ENCODE measurements at places on chromosomes 4 and X.

GRCh38 chr4:170307182-170307581, 217.4 kb upstream of the AADAT start:
- no peak for DNase-seq

DNA sequence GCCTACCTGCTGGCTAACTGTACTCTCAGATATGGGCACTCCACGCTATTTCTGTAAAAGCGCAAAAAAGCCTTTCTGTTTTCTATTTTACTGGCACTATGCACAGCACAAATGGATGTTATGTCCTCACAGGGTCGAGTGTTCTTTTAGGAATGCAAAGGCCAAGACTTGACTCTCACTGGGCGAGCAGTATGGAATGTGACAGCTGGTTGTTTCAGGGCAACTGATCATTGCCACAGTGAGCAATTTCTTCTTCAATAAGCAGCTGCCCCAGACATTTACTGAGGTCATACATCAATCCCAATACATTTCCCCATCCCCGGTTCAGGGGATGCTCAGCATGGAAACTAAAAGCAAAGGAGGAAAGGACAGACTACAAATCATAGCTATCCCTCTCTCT, 58.2 kb downstream of the PDE5A start:
- DNase-seq: no peak

DNA sequence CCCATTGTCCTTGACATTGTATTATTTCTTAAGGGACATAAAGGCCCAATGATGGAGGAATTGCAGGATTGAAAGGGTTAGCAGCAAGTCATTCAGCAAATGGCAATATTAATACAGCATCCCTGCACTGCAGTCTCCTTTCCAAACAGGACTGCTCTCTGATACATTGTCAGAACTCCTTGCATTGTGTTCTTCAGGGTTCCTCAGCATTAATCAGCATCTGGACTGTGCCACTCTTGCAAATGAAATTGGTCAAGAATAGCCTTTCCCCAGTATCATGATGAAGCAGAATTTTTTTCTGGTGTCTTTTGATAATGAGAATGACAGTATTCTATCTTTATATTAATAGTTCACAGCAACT, 272.6 kb upstream of the HAND2 start:
- DNase-seq: no peak

- no peak for DNase-seq
Measured at GRCh38 chr4:188903986-188904385, 764.7 kb downstream of the TRIML1 start.

DNA sequence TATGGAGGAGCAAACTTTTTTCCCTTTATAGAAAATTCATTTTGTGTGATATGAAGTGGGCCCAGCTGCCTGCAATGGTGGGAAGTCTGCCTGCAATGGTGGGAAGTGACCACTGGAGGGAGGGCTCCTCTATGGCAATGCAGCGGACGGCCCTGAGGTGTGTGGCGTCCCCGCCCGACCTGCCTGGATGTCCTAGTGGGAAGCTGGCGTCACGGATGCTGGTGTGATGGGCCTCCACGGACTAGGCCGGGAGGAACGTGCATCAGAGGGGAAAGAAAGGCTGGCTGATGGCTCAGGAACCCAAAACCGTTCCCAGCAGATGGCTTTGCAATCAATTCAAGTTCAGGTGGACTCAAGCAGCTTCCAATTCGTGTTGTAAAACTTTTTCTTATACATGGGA, 177.9 kb downstream of the AFAP1 start:
- peak; percentile 41 for DNase-seq

- DNase-seq: no peak
Measured at GRCh38 chrX:99857455-99857854, 552.6 kb downstream of the PCDH19 start.

DNA sequence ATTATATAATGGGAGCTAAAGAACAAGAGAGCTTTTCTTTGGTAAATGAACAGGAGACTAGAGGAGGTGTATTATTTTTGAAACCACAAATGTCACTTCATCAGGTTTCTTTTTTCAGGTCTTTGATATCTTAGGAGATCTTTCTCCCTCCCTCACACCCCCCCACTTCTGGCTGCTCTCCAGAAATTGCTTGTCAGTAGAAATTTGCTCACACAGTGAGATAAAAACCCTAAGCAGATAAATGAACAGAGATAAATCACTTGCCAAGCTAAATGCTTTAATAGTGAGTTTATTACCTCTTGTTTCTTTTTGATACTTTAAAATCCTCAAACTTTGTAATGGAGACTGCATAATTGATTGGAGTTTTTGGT, 421.2 kb upstream of the TENM3 start:
- no peak for DNase-seq

GRCh38 chr4:47031751-47032404, 511 bp downstream of the GABRB1 start:
- no peak for DNase-seq

DNA sequence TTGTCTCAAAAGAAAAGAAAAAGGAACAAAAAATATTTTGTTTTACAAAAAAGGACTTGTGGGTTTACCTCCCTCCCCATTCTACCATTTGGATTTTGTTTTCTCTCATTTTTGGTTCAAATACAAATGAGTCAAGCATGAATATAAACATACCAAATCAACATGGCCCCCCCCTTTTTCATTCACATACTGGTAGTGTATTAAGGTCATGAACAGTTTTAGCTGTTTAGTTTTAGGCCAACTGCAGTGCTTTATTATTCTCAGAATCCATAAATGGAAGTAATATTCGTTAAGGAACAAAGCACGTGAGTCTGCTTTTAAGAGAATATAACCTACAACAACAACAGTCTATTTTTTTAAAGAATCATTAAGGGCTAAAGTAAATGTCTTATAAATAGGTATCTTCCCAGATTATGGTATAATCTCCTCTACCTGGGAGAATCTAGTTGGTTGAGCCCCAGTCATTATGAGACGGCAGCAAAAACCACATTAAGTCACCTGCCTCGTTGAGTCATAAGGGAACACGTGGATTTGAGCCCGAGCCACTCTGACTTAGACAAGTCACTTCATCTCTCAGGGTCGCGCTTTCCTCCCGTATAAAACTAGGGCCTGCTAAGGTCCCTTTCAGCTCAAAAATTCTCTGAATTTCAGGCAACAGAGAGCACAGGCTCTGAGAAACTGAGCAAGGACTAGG, 26.7 kb downstream of the BCLAF3 start:
- DNase-seq: peak; percentile 6

DNA sequence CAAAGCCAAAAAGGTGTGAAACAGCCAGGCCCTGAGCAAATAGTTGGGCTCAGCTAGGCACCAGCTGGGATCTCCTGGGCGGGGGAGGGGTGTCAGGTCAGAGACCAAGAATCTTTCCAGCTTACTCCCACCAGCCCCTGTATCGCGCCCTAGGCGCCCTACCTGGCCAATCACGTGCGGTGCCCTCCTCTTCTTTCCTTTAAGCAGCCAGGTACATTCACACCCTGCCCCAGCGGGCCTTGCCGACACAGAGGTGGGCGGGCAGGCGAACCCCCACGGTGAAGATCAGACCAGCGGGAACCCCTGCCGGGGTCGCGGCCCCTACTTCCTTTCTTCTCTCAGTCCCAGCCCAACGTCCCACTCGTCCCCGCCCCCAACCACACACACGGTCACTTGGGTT, 9.1 kb downstream of the ARHGAP36 start:
- DNase-seq: no peak

GRCh38 chr4:126396703-126397102, 1081.9 kb downstream of the FAT4 start:
- no peak for DNase-seq

- no peak for DNase-seq
Measured at GRCh38 chrX:18034504-18034903, 173.4 kb upstream of the RAI2 start.

- DNase-seq: no peak
Measured at GRCh38 chr4:27915822-27916221, 1055.2 kb downstream of the STIM2 start.

- no peak for DNase-seq
Measured at GRCh38 chr4:97950836-97951235, 192.4 kb downstream of the STPG2 start.

DNA sequence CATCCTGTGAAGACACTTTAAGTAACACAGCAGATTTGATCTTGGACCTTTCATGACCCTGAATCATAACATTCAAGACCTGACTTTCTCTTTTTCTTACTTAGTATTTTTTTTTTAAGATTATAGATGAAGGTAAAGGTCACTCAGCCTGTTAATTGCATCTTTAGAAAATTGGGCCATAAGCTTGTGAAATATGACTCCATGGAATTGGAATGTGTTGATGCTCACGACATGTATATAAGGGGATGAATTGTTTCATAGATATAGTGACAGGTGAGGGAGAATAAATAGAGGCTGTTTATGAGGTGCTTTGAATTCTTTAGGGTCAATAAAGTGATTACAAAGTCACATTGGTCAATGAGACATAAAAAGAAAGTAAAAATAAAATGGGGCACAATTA, 27.7 kb upstream of the HS3ST1 start:
- no peak for DNase-seq

DNA sequence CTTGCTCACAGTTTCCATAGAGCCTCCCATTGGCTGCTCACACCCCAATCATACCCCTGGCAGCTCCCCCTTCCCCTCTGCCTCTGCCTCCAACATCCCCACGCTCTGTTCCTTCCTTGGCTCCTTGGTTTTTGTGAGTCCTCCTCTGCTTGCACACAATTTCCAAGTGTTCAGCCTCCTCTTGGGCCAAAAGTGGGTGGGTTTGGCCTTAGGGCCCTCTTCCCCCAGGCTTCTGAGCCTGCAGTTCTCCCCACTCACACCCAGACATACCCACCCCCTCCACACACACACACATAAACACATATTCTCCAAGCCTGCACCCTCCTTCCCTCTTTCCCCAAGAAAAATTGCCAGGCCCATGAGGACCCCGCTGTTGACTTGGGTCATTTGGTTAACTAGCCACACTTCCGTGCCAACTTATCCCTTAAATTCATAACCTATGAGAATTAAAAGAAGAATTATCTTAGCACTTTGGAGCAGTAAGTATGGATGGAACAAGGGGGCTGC, 4.5 kb downstream of the APLN start:
- DNase-seq: no peak

- DNase-seq: no peak
Measured at GRCh38 chr4:24477919-24478318, 106.4 kb downstream of the DHX15 start.

DNA sequence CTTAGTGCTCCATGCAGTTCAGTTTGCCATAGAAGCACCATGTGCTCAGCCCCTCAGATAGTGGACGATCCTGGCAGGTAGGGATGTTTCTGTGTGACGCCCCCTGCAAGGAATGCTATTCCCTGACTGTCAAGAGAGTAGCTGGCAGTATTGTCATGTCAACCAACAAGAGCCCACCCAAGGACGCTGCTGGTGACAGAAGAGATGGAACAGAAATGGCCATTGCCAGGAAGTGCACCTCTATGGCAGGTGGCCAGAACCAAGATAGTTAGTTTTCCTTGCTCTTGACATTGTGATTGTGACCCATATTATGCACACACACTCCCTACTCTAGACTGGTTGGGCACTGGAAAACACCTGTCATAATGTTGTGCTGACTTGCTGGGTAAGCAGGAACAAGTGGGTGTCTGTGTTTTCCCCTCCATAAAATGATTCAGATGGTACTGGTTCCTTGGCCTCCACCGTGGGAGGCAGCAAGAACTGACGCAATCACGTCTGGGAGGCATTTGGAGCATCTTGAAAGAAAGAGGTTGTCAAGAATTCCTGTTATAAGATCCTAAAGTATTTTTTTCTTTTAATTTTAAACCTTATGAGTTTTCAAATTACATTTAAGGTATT, 507.9 kb downstream of the MID1IP1 start:
- DNase-seq: peak; percentile 72

GRCh38 chr4:52094376-52095145, 43.5 kb downstream of the SPATA18 start:
- no peak for DNase-seq

GRCh38 chrX:147602176-147602696, 309.5 kb upstream of the FMR1 start:
- DNase-seq: peak; percentile 0

DNA sequence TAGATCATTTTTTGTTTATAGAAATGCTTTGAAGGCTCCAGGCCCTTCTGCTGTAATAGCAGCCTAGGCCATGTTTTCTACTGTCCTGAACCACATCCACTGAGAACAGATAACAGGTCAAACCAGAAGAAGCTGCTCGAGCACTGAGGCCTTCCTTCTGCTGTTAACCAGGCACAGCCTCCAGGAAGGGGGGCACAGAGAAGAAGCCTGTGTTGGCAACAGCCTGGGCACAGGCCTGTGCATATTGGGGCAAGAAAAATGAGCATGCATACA, 37.4 kb upstream of the PDK3 start:
- DNase-seq: no peak

- DNase-seq: no peak
Measured at GRCh38 chr4:30207389-30207788, 512.8 kb upstream of the PCDH7 start.

GRCh38 chr4:57136281-57136680, 26.1 kb upstream of the IGFBP7 start:
- no peak for DNase-seq

DNA sequence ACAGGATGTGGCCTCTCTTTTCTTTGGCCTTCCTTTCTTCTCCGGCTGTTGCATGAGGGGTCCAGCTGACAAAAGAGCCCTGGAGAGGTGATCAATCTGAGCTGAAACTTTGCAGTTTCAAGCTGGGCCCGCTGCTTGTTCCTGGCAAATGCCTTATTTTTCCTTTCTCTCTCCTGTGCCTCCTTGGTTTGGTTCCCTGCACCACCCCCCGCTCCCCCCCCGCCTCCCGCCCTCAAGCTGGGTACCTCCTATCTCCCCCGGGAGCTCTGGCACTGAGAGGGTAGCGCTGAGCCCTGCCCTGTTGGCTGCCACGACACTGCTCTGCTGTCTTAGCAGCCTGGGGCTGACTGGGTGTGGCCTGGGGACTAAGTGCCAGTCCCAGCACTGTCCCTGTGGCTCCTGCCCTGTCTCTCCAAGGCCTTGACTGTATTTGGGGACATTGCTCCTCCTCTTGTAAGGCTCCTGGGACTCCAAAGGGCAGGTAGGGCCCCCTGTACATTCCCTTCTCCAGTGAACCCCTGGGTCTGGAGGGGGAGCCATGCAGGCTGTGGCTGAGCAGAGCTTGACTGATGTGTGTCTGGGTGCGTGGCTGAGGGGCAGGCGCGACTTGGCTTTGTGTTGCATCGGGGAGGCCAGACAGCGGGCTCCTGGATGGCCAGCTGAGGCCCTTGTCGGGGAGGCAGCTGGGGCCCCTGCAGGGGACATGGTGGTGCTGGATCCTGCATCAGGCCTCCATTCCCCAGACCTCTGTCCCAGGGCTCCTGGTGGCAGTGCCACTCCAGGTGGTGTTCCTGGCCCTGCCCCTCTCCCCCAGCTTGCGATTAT, 1.1 kb downstream of the PLXNA3 start:
- DNase-seq: peak; percentile 9

GRCh38 chr4:90842960-90843359, 715.8 kb downstream of the CCSER1 start:
- no peak for DNase-seq

GRCh38 chr4:87026800-87027495, 92.1 kb downstream of the AFF1 start:
- DNase-seq: no peak

DNA sequence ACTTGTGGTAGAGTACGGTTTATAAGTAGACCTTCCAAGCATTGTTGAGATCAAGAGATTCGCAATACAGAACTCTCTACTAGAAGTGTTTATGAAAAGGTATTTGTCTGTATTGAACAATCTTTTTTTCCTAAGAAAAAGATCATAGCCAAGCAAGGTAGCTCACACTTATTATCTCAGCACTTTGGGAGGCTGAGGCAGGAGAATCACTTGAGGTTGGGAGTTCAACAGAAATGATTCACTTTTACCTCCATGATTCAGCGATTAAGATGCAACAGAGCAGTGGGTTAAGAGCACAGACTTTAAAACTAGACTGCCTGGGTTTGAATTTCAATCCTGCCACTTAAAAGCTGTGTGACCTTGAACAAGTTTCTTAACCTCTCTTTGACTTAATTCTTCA, 74.3 kb downstream of the TMEM156 start:
- DNase-seq: peak; percentile 51
